ENCODE measurements at places on chromosomes 5 and 9. TPM values are rescaled to one million over a fixed set of nuclear protein-coding genes. Genes with fewer than 3 reads are reported as not detected.

- no peaks in the 10 kb centered on the region for H3K27me3 ChIP-seq
- no peaks in the 10 kb centered on the region for H3K36me3 ChIP-seq
- H3K27ac ChIP-seq, result no peak overlapping the region
- no peak for DNase-seq
- no peak overlapping the region for H3K4me3 ChIP-seq
Measured at GRCh38 chr5:33291216-33292000, 149.4 kb upstream of the TARS1 start.

- H3K4me3 ChIP-seq, result no peak overlapping the region
- H3K27ac ChIP-seq, result no peak overlapping the region
- H3K27me3 ChIP-seq, result no peaks in the 10 kb centered on the region
- no peaks in the 10 kb centered on the region for H3K36me3 ChIP-seq
- no peaks in the 10 kb centered on the region for H3K4me1 ChIP-seq
- no peak for DNase-seq
Measured at GRCh38 chr9:14401911-14402310, 88.0 kb upstream of the NFIB start.

DNA sequence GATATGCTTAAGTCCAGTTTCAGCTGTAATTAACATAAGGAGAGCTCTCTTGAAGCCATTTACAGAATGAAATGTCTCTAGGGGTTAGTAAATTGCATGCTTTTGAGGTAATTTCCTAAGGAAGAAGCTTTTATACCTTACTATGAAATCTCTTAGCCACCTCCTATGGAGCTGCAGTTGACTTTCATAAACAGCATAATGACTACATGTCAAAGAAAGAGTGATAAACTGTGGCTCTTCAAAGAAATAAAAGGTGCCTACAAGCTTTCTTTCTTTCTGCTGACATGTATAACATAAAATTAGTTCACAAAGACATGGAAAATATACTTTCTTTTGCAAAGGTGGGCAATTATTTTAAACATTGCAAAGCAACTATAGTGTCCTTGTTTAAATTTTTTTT, 90.8 kb downstream of the TMEM167A start:
- no peak overlapping the region for H3K27ac ChIP-seq
- H3K4me1 ChIP-seq, result no peaks in the 10 kb centered on the region
- H3K36me3 ChIP-seq, result no peaks in the 10 kb centered on the region
- no peak for DNase-seq
- no peak overlapping the region for H3K4me3 ChIP-seq
- peaks cover 1% of the 10 kb centered on the region for H3K27me3 ChIP-seq

DNA sequence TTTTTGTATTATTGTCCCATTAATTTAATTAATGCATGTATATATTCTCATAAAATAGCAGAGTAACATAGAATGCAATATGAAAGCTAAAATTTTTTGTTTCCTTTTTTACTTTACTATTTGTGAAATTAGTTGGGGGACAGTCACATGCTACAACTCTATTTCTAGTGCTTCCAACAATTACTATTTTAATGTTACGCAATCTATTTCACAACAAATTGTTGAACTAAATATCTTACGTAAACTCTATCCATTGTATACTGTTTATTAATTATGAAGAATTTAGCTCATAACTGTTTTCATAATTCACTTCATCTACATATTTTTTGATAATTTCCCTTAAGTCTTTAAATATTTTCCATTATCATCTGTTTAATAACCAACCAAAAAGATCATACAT, 1685.4 kb upstream of the CDH6 start:
- no peak overlapping the region for H3K4me3 ChIP-seq
- H3K36me3 ChIP-seq, result no peaks in the 10 kb centered on the region
- no peaks in the 10 kb centered on the region for H3K27me3 ChIP-seq
- no peaks in the 10 kb centered on the region for H3K4me1 ChIP-seq

GRCh38 chr9:120569556-120569955, 10.4 kb downstream of the CDK5RAP2 start:
- H3K36me3 ChIP-seq, result peaks cover 81% of the 10 kb centered on the region
- no peak overlapping the region for H3K4me3 ChIP-seq
- no peaks in the 10 kb centered on the region for H3K27me3 ChIP-seq
- no peak for DNase-seq

DNA sequence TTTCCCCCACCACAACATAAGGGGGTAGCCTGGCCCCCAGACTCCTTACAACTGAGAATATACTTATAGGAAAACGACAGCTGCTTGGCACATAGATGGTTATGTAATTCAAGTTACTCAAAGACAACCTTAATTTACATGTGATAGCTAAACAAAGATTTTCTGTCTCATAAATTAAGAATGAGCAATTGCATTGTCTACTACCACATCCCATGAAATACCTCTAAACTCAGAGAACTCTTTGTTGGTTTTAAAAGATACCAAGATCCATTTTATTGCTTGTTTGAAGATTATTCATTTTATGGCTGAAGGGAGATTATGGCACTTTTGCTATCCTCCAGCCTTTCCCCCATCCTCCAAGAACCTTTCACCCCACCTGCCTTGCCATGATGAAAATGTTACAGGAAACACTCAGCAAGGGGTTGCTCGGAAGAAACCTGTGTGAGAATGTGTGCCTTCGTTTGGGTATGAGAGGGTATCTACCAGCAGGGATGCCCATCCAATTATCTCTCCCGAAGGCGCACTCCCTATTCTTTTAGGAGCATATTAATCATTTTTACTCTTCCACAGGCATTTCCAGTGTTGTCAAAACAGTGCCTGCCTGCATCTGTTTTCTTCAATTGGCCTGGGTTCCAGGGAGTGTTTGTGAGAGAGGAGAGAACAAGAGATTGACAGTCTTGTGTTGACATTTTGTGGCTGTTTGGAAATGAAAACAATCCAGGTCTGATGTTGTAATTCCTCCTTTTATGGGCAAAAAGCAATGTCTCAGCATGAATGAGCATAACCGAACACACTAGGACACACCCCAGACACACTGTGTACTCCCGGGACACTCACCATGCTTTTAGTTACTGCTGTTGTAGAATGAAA, 208.0 kb upstream of the ANKRD55 start:
- H3K4me1 ChIP-seq, result no peaks in the 10 kb centered on the region
- H3K27ac ChIP-seq, result no peak overlapping the region
- no peak for DNase-seq
- H3K36me3 ChIP-seq, result no peaks in the 10 kb centered on the region
- H3K4me3 ChIP-seq, result no peak overlapping the region

DNA sequence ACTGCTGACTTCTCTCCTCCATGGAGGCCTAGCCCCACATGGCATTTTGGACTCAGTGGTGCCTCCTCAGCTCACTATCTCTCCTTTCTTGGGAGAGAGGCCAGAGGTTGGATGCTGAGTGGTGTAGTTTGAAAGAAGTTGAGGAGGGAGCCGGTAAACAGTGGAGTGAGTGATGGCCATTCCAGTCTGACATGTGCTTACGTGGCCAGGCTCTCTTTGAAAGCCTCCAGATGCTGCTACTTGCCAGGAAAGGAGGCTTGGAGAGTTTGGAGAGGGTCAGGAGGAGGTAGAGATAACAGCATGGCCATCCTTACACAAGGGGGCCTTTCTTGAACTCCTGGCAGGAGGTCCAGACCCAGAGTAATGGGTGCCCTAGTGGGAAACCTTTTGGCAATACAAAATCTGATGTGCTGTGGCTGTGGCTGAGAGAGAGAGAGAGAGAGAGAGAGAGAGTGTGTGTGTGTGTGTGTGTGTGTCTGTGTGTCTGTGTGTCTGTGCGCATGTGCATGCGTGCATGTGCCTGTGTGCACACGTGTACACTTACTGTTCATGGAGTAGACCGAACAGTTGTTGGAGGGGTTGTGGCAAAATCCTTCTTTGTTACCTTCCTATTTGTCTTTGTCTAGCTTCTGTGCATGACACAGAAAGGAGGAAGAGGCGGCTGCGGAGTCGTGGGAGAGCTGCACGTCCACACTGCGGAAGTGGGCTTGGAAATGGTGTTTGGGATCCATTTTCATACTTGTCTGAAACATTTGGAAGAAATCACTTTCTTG, 37.8 kb downstream of the RALGPS1 start:
- no peaks in the 10 kb centered on the region for H3K4me1 ChIP-seq
- H3K4me3 ChIP-seq, result no peak overlapping the region
- no peak for DNase-seq
- H3K36me3 ChIP-seq, result peaks cover 3% of the 10 kb centered on the region
- peaks cover 7% of the 10 kb centered on the region for H3K27me3 ChIP-seq

DNA sequence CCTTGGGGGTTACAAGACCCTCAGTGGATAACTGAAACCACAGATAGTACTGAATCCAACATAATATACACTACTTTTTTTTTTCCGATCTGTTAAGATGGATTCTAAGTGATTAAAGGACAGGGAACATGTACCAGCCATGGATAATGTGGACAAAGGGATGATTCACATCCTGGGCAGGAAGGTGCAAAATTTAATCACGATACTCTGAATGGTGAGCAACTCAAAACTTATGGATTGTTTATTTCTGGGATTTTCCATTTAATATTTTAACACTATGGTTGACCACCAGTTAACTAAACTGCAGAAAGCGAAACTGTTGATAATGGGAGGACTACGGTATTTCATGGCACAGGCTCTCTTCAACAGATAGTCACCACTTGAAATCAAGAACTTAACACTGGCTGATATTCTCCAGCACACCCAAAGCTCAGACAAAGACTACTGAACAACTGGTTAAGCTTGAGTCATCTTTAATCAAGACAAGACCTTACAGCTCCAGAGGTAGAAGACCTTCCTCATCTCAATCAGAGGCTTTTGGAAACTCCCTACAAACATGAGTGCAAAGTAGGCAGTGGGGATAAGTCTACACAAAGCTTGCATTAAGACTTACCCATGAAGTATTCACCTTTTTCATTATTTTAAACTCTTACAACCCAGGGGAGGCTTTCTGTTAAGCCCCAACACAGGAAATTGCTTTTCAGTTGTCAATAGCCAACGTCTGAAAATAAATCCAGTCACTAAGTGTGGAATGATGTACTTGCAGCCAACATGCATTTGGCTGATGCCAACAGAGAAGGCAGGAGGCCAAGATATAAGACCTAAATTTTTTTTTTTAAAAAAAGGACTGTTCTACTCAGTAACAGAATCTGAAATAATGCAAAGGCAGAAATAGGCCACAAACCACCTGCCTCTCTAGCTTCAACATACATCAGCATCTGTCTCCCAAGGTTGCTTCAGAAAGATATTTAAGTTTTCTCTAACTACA, 78.7 kb downstream of the ELAVL2 start:
- H3K36me3 ChIP-seq, result no peaks in the 10 kb centered on the region
- H3K27ac ChIP-seq, result no peak overlapping the region
- no peaks in the 10 kb centered on the region for H3K27me3 ChIP-seq
- no peak overlapping the region for H3K4me3 ChIP-seq
- no peak for DNase-seq
- no peaks in the 10 kb centered on the region for H3K4me1 ChIP-seq

GRCh38 chr5:169666365-169666764, 29.3 kb downstream of the DOCK2 start:
- H3K4me1 ChIP-seq, result peaks cover 55% of the 10 kb centered on the region
- H3K27ac ChIP-seq, result no peak overlapping the region

GRCh38 chr5:28542987-28543386, 1504.6 kb upstream of the CDH9 start:
- no peaks in the 10 kb centered on the region for H3K36me3 ChIP-seq
- no peaks in the 10 kb centered on the region for H3K27me3 ChIP-seq
- DNase-seq, result no peak
- no peaks in the 10 kb centered on the region for H3K4me1 ChIP-seq
- H3K27ac ChIP-seq, result no peak overlapping the region

DNA sequence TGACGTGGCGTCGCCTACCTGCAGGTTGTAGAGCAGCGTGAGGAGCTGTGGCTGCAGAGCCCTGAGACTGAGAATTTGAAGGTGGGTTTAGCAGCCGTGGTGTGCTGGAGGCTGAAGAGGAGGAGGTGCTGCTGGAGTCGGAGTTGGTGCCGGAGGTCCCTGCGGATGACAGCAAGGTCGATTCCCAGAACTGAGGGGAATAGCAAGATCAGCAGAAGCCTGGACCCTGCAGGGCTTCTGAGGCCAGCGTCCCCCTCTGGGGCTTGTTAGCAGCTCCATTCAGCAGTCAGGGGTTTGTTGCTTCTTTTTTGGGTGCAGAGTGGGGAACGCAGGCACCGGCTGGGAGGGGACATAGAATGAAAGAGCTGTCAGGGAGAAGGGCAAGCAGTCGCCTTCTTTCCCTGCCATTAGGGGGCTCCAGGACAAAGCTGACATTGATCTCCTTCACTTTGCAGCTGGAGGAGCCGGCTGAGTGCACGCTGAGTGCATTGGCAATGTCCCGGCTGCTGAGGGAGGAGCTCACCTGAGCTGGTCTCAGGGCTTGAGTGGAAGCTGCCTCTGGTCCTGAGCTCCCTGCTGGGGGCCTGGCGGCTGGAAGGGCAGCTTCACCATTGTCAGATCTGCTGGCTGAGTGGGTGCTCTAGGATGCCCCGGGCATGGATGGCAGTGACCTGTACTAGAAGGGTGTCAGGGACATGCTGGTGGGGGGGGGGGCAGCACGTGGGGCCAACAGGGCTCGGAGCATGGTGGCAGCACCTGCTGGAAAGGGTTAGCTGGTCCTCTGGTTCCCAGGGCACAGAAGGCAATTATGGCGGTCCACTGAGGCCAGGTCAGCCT, 20.8 kb downstream of the OBP2B start:
- H3K4me3 ChIP-seq, result no peak overlapping the region
- no peak overlapping the region for H3K27ac ChIP-seq
- H3K36me3 ChIP-seq, result no peaks in the 10 kb centered on the region
- peaks cover 6% of the 10 kb centered on the region for H3K4me1 ChIP-seq
- no peak for DNase-seq

DNA sequence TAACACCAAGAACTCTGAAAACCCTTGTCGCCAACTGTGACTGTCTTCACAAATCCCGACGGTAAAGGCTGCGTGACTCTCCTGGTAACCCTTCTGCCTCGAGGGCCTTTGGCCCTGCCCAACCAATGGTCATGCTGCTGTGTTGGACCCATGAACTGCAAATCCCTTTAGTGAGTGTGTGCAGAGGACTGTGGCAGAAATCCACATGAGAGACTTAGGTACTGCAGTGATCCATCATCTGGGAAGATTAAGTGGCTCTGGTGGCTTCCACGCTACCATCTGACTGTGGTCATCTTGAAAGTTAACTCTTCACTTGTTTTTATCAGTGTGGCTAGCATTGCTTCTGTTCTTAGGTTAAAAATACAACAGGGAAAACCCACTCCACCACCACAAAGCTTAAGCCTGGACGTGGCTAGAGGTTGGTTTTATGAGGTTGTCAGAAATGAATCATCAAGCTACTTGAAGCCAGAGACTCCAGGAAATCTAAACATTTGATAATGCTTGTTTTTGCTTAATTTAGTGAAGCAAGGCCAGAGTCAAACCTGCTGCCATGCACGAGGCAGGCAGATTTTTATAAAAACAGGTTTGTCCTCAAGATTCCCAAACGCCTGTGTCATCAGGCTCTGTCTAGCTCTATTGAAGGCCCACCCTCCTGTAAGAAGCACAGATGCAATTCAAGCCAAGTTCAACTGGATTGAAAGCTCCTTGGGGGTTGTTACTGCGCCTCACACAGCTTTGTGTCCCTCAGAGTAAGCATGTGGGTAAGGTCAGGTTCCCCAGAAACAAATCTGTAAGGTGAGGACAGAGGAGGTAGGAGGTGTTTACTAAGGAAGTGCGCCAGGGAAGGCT, 52.7 kb upstream of the ERCC6L2 start:
- peaks cover 15% of the 10 kb centered on the region for H3K4me1 ChIP-seq
- no peak for DNase-seq
- no peaks in the 10 kb centered on the region for H3K36me3 ChIP-seq
- no peak overlapping the region for H3K27ac ChIP-seq
- peaks cover 4% of the 10 kb centered on the region for H3K27me3 ChIP-seq

GRCh38 chr9:7316166-7316795, 483.3 kb downstream of the DMAC1 start:
- H3K4me3 ChIP-seq, result no peak overlapping the region
- H3K4me1 ChIP-seq, result no peaks in the 10 kb centered on the region
- no peak overlapping the region for H3K27ac ChIP-seq
- no peak for DNase-seq
- H3K36me3 ChIP-seq, result peaks cover 10% of the 10 kb centered on the region

Gene KIF27
- total RNA-seq, result 7.4 TPM

Gene PTGR1
- not detected for total RNA-seq

Gene ECM2
- not detected for total RNA-seq

Gene SIGMAR1
- 37.7 TPM for total RNA-seq

Gene TMEM8B
- total RNA-seq, result 8.8 TPM

Gene SLC36A2
- not detected for total RNA-seq
